ENCODE measurements at places on chromosomes 7 and 10.

- no peak for DNase-seq
These were observed 531 bp downstream of the IKZF1 start for GRCh38 chr7:50304911-50305582.

- no peak for DNase-seq
These were observed 97.7 kb downstream of the ATE1 start for GRCh38 chr10:121830101-121830500.

DNA sequence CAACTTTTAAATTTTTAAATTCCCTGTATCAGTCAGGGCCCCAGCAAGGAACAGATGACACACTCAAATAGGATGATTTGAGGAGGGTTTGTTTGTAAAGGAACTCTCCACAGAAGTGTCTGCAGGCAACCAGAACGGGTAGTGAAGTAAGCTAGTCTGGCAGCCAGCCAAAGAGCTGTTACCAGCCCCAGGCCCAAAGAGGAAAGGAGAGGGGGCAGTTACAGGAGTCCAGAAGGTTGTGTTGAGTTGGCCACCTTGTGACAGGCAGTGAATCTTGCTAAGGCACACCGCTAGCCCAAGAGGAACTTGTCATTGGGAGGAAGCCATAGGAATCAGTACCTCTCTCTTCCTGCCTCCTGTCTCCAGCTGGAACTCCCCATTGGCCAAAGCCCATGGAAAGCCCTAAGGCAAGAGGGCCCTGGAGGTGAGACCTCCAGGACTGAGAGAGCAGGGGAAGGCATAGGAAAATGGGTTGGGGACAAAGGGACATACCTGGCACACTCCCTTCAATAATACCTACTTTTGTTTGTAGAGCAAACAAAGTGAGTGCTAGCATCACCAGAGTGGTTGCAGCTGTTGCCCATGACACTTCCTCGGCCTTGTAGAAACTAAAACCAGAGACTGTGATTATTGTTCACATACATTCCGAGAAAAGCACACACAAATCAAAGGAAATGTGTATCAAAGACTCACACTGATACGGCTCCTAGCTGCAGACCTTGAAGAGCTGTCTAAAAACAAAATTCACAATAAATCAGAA, 25.4 kb upstream of the GATAD1 start:
- no peak for DNase-seq

- no peak for DNase-seq
These were observed 19.4 kb upstream of the ANTXRL start for GRCh38 chr10:46267132-46267985.

DNA sequence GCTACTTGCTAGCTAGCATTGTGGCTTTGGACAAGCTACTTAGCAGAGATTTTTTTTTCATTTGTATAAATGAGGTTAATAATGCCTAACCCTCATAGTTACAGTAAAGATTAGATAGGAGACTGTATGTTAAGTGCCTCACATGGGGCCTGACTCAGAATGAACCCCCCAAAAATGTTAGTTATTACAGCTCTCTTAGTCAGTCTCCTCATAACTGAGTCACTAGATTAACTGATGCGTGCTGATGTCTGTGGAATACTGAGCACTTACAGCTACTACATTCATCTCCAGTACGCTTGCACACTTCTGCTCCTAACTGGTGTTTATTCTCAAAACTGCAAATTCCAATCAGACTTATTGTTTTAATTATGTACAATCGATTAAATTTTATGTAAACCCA, 315.3 kb downstream of the SNX13 start:
- peak; percentile 64 for DNase-seq

- DNase-seq, result no peak
These were observed 55.7 kb downstream of the RNF133 start for GRCh38 chr7:122643250-122643649.

GRCh38 chr10:16886031-16886430, 68.8 kb upstream of the RSU1 start:
- DNase-seq, result no peak

DNA sequence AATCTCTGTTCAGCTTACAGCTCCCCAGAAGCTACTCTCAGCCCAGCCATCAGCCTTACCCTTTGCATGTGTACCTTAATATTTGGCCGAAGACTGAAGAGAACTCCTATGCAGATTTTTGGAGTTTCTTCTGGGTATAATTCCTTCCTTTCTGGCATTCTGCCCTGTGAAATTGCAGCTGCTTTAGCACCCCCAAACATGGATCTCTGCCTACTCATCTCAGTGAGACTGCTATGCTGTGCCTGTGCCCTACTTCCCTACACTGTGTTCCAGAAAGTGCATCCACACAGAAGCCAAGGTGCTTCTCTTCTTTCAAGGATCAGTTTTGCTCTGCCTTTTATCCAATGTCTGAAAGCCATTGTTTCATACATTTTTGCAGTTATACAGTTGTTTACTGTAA, 81.6 kb downstream of the NPY start:
- no peak for DNase-seq

GRCh38 chr7:132782777-132783640, 206.7 kb upstream of the PLXNA4 start:
- no peak for DNase-seq

DNA sequence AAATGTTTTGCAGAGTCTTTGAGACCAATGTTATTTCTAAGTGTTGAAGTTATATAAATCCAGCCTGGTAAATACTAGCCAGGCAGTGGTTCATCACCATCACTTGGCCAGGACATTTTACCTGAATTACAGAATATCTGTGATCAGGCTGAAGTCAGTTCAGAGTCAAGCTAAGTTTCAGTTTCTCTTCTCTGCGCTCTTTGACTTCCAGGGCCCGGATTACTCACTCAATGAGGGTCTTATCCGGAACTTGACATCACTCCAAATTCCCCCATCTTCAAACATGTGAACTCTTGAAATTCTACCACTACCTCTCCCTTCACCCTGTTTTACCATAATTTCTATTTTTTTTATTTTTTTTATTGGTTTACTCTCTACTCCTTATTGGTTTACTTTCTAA, 36.6 kb upstream of the CCAR1 start:
- DNase-seq, result no peak

- no peak for DNase-seq
These were observed at the start of gene TMEM196 for GRCh38 chr7:19772841-19773760. TSS of gene TMEM196 (minus strand) at chr7:19773617. CDS start at chr7:19772696, 921 bp downstream.

- no peak for DNase-seq
These were observed 66.3 kb upstream of the KLF6 start for GRCh38 chr10:3850999-3851937.

DNA sequence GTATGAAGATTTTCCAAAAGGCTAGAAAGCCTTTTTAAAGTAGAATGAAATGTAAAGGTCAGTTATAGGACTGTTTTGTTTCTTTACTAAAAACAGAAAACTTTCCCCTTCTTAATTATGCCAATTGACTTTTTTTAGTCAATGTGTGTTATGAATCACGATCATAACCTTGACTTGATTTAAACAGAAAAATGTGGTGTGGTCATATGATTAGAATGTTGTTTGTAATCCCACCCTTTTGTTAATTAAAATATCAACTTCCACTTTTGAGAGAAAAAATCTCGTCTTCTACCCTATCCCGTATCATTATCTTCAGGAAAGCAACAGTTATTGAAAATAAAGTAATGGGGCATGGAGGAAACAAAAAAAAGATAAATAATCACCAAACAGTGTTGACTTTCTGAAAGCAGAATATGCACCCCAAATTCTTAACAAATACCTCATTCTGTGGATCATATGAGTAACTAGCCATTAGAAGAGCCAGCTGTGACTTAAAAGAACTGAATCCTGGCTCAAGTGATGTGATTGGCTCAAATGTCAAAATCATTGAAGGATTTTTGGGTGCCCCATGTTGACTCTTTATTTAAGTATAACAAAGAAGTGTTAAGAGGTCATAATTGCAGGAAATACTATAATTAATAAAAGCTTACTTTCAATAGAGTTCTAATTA, 32.3 kb upstream of the SLC16A12 start:
- DNase-seq, result no peak

- DNase-seq, result no peak
These were observed 22.7 kb downstream of the GET4 start for GRCh38 chr7:898855-899681.

GRCh38 chr10:130464426-130464825, 328.2 kb downstream of the GLRX3 start:
- DNase-seq, result no peak

GRCh38 chr10:72297281-72297804, 23.6 kb downstream of the DDIT4 start:
- DNase-seq, result no peak

- no peak for DNase-seq
These were observed 20.6 kb upstream of the ARHGAP12 start for GRCh38 chr10:31949266-31949665.

DNA sequence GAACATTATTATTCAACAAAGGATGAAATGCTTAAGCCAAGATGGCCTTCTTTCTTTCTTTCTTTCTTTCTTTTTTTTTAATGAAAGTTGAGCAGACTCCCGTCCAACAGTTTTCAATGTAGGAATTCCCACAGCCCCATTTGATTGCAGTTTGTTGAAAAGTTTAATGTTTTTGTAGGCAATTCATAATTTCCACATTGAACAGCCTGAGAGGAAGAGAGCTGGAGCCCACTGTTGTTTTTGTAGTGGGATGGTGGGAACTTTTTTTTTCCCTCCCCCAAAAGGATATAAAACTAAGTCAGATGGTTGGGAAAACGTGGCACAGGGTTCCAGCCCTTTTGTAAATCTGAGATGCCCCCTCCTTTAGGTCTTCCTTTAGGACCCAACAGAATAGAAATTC, 86.6 kb downstream of the TCF7L2 start:
- DNase-seq, result no peak

- no peak for DNase-seq
These were observed 20.9 kb downstream of the FOXK1 start for GRCh38 chr7:4702961-4703512.

DNA sequence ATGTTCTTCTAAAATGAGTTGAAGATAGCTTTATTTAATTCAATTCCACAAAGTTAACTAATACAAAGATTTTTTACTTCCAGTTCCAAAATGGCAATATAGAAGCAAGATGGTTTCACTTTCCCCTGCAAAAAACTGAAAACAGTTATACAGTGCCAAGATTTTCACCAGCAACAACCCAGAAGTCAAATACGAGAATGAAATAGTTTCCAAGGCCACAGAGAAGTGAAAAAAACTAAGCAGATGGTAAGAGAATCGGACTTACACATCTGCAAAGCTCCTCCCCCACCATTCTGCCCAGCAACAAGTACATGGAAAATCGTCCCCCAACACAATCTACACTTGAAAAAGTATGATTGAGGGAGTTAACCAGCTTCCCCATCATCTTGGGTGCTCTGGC, 30.3 kb upstream of the KEL start:
- DNase-seq, result no peak

All from HS-27A (cell line).